Karpas-422 (cell line): ENCODE measurements at places on chromosomes 12 and 14. TPM values are rescaled to one million over a fixed set of nuclear protein-coding genes. Genes with fewer than 3 reads are reported as not detected.

Gene KRT80
- total RNA-seq = not detected in 2 replicates

Gene CLECL1
- total RNA-seq = 3.5 and 5.6 TPM in 2 replicates

Gene KRT6C
- total RNA-seq = not detected in 2 replicates

Gene GNG2
- 212 and 351 TPM in 2 replicates for total RNA-seq

- H3K27me3 ChIP-seq = no peaks in the 10 kb centered on the region
- DNase-seq = no peak
- H3K4me1 ChIP-seq = no peaks in the 10 kb centered on the region
These were observed 96.4 kb downstream of the RIN3 start for GRCh38 chr14:92609955-92610354.

Gene GPRC5D
- not detected in 2 replicates for total RNA-seq

DNA sequence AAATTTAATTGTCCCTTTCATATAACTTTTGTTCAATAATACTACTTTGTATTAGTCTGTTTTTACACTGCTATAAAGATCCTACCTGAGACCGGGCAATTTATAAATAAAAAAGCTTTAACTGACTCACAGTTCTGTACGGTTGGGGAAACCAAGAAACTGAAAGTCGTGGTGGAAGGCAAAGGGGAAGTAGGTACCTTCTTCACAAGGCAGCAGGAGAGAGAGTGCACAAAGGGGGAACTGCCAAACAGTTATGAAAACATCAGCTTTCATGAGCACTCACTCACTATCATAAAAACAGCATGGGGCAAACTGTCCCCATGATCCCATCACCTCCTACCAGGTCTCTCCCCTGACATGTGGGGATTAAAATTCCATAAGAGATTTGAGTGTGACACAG lies 1069.0 kb downstream of the FSCB start:
- no peaks in the 10 kb centered on the region; the same call in 1 of the 2 replicates for H3K36me3 ChIP-seq
- no peak for DNase-seq
- no peaks in the 10 kb centered on the region for H3K27me3 ChIP-seq
- no peaks in the 10 kb centered on the region for H3K4me1 ChIP-seq

GRCh38 chr12:122888232-122888752 lies 7.6 kb downstream of the VPS37B start:
- H3K27me3 ChIP-seq = no peaks in the 10 kb centered on the region
- H3K4me1 ChIP-seq = peaks cover 22% of the 10 kb centered on the region
- H3K36me3 ChIP-seq = no peaks in the 10 kb centered on the region
- H3K27ac ChIP-seq = no peak overlapping the region
- no peak overlapping the region for H3K4me3 ChIP-seq
- no peak for DNase-seq
